ENCODE measurements at places on chromosomes 4 and X.

GRCh38 chr4:139975830-139976272 lies 178.1 kb downstream of the MAML3 start:
- no peak for DNase-seq

DNA sequence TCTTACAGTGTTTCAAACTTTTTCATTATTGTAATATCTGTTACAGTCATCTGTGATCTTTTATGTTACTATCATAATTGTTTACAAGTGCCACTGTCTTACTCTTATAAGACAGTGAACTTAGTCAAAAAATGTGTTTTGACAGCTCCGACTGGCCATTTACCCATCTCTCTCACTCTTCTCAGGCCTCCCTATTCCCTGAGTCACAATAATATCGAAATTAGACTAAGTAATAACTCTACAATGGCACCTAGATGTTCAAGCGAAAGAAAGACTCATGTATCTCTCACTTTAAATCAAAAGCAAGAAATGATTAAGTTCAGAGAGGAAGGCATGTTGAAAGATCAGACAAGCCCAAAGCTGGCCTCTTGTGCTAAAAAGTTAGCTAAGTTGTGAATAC lies 184.2 kb downstream of the CDS1 start:
- no peak for DNase-seq

DNA sequence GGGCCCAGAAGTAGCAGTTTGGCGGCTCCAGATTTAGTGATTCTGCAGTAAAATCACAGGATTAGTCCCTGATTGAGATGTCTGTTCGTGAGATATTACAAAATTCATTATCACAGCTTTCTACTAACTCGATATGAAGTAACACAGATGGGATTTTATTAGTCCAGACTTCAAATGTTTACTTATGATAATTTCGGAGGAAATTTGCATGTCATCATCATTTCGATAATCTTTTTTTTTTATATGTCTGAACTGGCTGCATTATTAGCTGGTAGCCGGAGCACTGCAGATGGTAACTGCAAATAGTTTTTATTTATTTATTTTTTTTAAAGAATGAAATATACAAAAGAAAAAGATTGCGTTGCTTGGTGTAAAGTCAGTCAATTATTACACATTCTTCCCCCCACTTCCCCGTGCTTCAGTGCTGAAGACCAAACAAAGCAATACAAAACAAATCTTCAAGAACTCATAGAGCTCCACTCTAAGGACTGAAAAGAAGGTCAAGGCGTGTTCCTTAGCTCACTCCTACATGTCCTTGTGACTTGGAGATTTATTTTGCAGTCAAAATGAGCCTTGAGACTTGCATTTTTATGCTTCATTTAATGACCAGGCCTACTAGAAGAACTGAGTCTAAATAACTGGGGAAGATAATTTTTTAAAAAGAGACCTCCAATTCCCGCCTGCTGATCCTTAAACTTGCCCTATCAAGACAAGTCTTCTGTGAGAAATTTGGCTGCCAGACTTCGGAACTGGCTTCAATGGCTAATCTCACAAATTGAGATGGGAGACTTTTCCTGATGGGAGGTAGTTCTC lies 11.7 kb upstream of the PITX2 start:
- DNase-seq: no peak

DNA sequence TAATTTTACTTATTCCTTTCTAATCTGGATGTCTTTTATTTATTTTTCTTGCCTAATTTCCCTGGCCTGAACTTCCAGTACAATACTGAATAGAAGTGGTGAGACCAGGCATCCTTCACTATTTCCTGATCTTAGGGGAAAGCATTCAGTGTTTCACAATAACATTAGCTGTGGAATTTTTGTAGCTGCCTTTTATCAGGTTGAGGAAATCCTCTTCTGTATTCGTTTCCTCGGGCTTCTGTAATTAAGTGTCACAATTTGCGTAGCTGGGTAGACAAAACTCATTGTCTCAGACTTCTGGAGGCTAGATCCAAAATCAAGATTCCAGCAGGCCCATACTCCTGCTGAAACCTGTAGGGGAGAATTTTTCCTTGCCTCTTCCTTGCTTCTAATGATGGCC lies 598.4 kb upstream of the FTHL17 start:
- no peak for DNase-seq

DNA sequence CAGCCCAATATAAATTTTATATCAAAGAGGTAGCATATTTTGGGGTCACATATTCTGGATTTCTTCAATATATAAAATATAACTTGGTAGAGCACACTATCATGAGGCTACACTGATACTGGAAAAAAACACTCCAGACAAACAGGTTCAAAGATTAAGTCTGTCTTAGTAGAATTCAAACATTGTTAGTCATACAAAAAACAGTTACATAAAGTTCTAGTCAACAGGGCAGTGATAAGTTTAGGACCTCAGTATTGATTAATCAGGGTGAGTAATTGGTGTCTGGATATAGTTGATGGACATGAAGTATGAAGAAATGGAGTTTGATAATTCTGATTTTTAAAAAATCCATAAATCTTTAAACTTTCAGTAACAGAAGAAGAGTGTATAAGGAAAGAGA lies 1291.3 kb downstream of the FSTL5 start:
- DNase-seq: no peak

DNA sequence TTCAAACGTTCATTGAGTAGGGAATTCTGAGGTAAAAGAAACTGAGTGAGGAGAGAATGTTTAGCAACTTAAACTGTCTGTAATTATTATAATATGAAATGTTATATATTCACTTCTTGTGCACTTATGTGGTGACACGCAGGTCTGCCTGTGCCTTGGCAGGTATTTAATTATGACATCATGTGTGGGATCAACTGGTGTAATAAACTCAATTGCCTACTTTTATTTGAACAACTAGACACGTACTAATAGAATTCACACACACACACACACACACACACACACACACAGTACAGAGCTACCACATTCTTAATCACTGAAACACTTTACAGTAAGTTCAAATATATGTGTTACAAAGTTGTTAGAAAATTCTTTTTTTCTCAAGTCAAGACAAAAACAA lies 20.7 kb upstream of the SLC25A31 start:
- DNase-seq: no peak

- DNase-seq: no peak
Measured at GRCh38 chrX:30196322-30196721, 19.0 kb upstream of the MAGEB2 start.

GRCh38 chrX:72026341-72027023 lies 105.2 kb downstream of the RTL5 start:
- DNase-seq: no peak

All from stimulated activated CD4-positive, alpha-beta T cell treated with anti-CD3 and anti-CD28 coated beads, Interleukin-4, amount 100 ng/mL, for 4 hours (primary cell).